ENCODE measurements at places on chromosomes 7 and 10.
A peak's percentile ranks its signal among the peaks of the same experiment; 100 is the strongest.

DNA sequence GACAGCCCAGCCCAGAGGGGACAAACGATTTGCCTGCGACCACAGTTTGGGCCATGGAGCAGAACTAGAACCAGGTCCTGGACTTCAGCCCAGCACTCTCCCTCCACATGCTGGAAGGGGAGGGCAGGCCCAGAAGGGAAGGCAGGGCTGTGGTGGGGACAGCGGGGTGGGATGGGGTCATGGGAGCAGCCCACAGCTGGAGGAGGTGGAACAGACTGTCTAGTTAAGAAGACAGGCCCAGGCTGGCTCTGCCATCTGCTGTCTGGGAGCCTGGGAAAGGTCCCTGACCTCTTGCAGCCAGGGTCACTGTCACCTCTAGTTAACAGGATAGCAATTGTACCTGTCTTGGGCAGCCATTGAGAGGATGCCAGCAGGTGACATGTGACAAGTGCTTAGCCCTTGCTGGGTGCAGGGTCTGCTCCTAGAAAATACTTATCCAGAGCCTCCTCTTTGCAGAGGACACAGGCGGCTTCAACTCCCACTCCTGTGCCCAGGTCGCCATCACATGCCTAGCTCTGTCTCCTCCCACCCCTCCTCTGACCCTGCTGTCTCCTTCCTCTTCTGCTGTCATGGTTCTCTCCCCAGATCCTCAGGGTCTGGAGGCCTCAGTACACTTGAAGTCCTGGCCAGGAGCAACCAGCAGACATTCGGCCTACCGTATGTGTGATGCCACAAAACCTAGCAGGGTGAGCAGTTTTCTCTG lies 37.0 kb upstream of the CHST15 start:
- no peak for DNase-seq

GRCh38 chr10:30219971-30220751 lies 128.9 kb downstream of the MTPAP start:
- DNase-seq = peak; percentile 2

GRCh38 chr10:26857991-26858706 lies 2.6 kb downstream of the ABI1 start:
- no peak for DNase-seq

- DNase-seq = peak; percentile 87
Measured at GRCh38 chr7:128427289-128427891, 17.6 kb upstream of the IMPDH1 start.

GRCh38 chr7:70641882-70642281 lies 490.1 kb upstream of the GALNT17 start:
- DNase-seq = no peak

DNA sequence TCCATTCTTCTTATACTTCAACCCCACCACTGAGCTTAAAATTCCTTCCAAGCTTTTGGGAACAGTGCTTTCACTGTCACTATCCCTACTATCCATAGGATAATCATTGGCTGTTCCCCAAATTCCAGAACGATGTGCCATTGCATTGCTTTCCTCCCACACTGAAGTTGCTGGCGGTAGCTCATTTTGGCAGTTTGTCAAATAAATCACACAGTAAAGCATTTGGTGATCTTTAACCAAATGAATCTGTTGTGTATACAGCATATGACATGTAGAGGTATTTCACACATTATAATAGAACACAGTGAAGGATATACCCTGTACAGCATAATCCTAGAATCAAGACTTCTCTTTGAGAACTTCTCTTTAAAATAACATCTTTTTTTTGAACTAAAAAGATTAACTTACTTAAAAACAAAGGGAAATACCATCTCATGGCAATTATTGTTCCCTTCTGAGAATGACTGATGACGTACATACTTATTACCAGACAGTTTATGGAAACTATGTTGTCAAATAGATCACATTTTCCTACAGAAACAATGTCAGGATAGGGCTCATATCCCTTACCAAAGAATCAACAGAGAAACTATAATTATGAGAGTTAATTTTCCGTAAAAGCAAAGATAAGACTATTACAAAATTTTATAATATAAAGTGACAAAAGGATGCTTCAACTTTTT lies 93.6 kb downstream of the CTNNA3 start:
- DNase-seq = no peak

DNA sequence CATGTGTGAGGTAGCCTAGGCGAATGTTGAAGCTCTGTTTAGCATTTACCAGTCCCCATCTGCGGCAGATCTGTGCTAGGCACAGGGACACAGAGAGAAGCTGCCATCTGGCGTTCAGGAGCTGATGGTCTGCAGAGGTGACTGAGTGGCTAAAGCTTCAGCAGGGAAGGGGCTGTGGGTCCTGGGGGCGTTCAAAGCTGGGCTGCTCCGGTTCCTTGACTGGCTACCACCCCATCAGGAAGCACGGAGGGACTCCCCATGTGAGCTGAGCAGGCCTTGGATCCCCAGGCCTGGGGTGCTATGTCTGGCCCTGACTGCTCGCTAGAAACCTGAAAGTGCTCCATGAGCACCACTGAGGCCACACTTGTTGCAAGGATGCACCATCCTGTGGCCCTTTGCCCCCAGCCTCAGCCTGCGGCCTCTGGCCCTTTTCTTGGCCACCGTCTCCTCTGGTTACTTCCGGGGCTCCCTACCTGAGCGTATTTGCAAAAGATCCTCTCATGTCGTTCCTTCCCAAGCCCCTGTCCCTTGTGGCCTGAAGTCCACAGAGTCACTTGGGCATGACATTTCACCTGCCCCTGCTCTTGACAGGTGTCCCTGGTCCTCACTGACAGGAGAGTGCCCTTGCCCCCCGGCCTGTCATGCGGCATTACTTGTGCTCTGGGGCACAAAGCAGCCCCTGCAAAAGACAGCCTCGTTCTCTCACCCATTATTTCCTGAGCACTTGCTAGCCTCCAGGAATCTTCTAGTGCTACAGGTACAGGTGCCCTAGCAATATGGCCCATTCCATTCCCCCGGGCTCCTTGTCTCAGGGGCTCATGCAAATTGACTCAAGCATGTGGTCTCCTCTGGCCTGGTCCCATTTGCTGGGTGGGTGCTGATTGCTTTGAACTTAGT lies 108.1 kb downstream of the GLRX3 start:
- DNase-seq = no peak

- no peak for DNase-seq
Measured at GRCh38 chr7:150999001-150999400, 8.2 kb downstream of the NOS3 start.

DNA sequence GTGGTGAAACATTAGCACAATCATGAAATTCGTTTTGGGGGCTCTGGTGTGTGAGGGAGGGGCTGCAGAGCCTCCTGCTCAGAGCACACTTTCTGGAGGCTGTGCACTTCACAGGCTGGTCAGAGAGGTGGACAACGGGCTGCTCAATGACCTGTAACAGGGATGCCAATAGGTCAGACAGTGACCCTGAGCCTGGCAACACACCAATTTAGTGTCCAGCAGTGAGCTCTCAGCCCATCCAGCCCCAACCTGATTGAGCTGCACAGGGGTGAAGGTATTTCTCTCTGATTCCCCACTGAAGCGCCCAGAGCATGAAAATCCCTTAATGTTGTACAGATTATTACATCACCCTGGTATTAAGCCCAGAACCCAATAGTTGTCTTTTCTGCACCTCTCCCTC lies 191.3 kb upstream of the ZNF32 start:
- DNase-seq = no peak

DNA sequence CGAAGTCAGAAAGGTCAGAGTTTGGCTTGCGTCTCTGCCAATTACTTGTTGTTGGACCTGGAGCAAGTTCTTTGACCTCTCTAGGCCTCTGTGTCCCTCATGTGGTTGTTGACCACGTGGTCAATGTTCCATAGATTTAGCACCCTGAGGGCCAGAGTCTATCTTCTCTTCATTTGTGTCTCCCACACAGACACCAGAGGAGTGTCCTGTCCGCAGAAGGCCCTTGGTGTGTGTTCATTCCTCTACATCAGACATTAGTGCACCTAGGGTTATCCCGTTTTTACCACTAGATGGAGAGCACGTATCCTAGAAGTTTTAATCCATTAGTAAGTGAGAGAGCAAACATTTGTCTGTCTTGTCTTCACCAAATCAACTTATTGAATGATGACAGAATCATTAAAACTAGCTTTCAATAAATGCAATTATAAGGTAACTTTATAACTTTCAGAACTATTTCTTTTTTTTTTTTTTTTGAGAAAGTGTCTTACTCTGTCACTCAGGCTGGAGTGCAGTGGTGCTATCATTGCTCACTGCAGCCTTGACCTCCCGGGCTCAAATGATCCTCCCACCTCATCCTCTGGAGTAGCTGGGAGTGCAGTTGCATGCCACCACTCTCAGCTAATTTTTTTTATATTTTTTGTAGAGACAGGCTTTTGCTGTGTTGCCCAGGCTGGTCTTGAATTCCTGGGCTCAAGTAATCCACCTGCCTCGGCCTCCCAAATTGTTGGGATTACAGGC lies 122.5 kb upstream of the ANKRD1 start:
- peak; percentile 40 for DNase-seq

- DNase-seq = no peak
Measured at GRCh38 chr7:44334734-44335097, 9.3 kb upstream of the CAMK2B start.

GRCh38 chr7:82559193-82559805 lies 115.7 kb upstream of the CACNA2D1 start:
- peak; percentile 94 for DNase-seq

DNA sequence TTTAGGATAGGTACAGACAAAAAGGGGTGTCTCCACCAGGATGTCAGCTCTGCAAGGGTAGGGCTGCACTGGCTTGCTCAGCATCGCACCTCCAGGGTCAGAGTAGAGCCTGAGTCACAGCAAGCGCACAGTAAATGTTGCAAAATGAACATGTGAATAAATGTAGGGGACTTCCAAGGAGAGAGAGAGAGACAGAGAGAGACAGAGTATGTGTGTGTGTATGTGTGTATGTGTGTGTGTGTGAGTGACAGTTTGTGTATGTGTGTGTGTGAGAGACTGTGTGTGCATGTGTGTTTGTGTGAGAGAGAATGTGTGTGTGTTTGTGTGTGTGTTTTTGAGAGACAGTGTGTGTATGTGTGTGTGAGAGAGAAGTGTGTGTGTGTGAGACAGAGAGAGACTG lies 163.3 kb downstream of the RPS24 start:
- no peak for DNase-seq

DNA sequence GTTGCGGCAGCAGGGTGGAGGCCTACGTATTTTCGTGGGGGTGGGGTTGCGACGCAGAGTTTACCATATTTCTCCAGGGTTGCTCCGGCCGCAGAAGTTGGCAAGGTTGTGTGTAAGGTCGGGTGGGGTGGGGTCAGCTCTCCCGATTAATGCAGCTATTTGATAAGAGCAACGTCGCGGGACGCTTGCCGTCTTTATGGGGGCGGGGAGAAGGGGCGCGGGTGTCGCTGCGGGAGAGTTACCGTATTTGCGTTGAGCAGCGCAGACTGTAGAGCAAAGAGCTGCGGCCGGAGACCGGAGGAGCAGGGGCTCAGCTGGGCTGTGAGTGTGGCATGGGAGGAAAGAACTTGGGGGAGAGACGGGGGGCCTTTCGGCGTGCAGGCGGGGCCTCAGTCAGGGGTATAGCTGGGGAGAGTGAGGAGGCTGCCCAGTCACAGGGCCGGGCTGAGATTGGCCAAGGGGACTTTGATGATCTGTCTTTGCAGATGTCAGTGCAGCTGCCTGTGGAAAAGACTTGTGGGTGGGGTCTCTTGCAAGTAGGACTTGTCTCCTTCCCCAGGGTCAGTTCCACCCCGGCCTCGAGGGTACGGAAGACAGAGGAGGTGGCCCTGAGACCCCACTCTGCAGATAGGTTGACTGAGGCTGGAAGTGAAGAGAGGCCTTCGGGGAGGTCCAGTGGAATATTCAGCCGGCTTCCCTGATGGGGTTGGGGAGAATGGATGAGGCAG lies 26.6 kb downstream of the ZNF775 start:
- DNase-seq = no peak

GRCh38 chr7:51186531-51186930 lies 130.1 kb downstream of the COBL start:
- DNase-seq = no peak

- no peak for DNase-seq
Measured at GRCh38 chr7:28678431-28678965, 266.2 kb downstream of the CREB5 start.

DNA sequence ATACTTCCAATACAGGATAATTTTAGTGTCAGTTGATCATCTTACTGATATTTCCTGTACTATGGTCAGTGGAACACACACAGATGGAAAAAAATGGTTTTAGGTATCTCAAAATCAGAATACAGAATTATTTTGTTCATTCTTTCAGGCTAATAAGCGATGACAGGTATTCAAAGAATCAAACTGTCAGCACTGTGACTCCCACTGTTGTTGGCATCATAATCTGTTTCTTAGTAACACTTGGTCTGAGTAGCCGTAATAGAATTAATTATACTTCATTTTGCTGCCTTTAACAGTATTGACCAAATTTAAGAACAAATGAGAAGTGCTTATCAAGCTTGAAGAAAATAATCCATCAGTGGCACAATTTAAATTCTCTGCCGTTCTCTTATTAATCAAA lies 215.0 kb downstream of the SKAP2 start:
- no peak for DNase-seq

DNA sequence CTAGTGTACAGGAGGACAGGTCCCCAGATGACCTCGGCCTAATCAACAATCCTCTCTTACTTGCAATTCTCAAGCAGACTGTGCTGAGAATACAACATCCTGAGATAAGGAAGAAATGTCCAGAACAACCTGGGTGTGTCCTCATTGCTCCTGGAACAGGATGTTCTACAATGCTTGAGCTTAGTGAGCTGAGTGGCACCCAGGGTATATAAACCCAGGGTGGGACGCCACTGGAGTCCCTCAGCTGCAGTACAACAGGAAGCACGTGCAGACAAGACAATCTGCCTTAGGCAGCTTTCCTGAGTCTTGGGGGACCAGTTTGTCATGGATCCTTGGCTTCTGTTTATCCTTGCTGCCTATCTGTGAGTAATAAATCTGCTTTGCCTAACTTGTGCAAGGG lies 27.7 kb upstream of the SLC25A13 start:
- DNase-seq = no peak

DNA sequence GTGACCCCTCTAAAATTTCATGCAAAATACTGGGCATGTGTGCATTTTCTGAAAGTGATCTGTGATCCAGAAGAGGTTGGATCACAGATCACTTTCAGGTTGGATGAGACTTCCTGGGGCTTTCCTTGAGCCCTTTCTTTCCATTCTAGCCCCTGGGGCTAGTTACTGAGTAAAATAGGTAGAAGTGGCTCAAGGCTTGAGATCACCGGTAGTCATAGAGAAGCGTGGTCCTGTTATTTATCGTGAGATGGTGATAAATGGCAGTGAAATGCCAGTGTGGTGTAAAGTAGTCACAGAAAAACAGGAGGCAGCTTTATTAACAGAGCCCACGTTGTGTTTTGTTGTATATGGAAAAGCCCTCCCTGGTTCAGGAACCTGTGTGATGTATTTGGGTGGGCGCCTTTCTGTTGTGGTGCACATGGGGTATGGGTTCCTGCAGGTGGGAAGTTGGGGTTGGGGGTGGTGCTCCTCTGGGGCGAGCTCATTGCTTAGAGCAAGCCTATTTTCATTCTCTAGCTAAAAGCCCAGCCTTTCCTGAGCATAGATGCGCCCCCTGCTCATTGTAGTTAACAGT lies 34.0 kb upstream of the SH2D4B start:
- DNase-seq = no peak

GRCh38 chr10:123889821-123890220 lies 1.8 kb downstream of the CPXM2 start:
- no peak for DNase-seq

- DNase-seq = no peak
Measured at GRCh38 chr10:60130130-60130579, 223.8 kb upstream of the CCDC6 start.

GRCh38 chr10:3867454-3868270 lies 82.7 kb upstream of the KLF6 start:
- DNase-seq = no peak

GRCh38 chr10:69901628-69902505 lies 100.2 kb downstream of the COL13A1 start:
- no peak for DNase-seq

Measured in NCI-H1417 (cell line).